CD4-positive, alpha-beta T cell treated with Interleukin-4 for 4 hours (primary cell): ENCODE measurements at places on chromosomes 11 and 22.

GRCh38 chr22:28017859-28018258 is 98.8 kb upstream of the PITPNB start:
- no peak for DNase-seq

DNA sequence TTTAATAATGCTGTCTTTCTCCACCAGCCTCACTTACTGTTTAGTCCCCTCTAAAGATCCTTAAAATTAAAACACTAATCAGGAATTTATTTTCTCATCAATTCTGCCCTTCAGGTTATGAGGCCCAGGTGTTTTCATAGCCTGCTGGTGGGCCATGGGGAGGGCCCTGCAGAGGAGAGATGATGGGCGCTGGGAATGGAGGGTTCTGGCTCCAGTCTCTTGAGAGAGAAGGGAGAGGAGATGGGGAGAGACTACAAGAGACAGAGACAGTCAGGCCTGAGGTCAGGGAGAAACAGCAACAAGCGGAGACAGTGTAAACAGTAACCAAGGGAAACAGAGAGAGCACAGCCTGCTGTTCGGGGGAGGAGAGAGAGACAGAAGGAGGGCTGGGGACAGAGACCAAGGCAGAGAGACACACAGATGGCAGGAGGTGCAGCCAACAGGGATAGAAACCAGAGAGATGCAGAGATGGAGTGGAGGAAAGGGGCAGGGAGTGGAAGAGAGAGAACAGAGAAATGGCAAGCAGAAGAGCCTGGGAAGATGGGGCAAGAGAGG is 187.3 kb upstream of the SYT13 start:
- DNase-seq, result no peak

GRCh38 chr11:112822478-112823274 is 138.5 kb upstream of the NCAM1 start:
- no peak for DNase-seq

- no peak for DNase-seq
These were observed 23.6 kb downstream of the NNMT start for GRCh38 chr11:114319716-114320328.

DNA sequence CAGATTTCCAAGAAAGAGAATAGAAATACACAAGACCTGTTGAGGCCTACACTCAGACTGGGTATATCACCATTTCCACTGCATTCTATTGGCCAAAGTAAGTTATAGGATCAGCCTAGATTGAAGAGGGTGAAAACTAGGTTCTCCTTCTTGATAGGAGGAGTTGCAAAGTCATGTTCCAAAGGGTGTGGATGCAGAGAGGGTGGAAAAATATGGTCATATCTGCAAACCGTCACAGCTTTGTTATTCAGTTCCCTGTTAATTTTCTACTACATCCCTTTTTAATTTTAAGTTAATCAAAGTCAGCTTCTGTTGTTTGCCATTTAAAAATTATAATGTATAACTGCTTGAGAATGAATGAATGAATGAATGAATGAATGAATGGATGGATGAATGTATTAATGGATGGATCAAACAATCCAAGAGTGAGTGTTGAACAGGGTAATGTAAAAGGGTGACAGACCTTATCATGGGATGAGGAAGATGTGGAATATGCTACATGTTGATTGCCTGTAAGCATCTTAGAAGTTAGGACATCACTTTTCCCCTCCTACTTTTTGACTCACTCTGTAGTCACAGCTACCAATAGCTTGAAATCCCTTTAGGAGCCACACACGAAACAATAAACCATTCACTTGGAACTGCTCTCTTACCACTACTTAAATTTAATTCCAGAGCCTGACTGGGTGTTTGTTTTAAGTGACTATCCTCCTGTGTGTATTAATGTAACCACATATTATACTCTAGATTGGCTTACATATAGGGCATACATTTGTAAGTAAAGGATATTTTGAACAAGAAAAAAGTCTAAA is 121.5 kb downstream of the CCDC34 start:
- DNase-seq, result no peak

GRCh38 chr11:119377961-119378667 is 3.4 kb downstream of the USP2 start:
- DNase-seq, result no peak

- no peak for DNase-seq
These were observed 20.5 kb upstream of the ISX start for GRCh38 chr22:35045451-35045850.

DNA sequence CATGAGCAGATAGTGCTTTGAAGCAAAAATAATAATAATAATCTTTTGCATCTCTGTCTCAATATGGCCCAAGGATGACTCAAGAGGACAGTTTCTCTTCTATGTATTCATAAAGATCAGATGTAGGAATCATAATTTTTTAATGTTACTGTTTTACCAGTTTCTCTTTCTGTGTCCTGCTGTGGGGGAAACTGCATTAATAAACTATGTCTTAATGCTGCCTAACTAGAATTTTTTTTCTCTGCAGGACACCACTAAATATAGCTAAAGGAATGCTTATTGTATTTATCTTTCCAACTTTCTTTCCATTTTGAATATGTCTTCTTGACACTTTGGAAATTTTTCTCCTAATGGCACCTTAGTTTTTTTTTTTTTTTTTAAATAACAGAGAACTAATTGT is 6.5 kb downstream of the FJX1 start:
- no peak for DNase-seq

DNA sequence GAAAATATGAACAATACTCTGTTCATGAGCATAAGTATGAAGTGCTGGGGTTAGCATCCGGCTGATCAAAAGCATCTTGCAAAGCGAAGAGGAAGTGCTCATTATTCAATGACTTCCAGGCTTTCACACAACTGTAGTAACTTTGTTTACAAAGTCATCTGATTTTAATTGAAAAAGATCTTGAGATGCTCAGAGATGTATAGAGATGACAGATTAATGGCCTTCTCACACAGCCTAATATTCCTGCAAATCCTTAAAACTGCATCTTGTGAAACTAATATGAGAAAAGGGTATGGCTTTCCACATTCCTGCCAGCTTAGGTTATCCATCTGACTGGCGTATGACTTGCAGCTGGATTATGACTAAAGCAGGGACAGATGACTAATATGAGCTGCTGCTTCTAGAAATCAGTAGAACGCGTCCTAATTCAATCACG is 125.4 kb downstream of the CASP12 start:
- DNase-seq, result peak; percentile 25

GRCh38 chr22:40979871-40980270 is 28.7 kb downstream of the RBX1 start:
- no peak for DNase-seq

GRCh38 chr11:2855162-2855561 is 30.4 kb downstream of the CDKN1C start:
- DNase-seq, result no peak

DNA sequence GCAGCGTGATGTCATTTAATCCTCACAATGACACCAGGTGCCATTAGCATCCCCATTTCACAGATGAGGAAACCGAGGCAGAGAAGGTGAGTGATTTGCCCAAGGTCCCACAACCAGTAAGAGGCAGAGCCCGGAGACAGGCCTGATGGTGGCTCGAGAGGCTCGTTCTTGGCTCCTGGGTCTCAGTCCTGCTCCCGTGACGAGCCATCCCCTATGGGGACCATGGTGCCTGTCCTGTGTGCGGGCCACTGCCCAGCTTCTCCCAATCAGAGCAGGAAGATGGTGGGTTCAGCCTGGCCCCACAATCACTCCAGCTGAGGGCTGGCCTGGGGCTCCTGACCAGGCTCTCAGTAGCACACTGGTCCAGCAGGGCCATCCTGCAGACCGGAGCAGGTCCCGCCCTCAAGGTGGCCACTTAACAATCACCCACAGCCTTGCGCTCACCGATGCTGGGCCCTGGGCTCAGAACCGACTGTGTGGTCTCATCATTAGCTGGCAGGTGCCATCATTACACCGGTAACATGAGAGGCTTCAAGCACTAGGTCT is 3.6 kb downstream of the ALDH3B1 start:
- no peak for DNase-seq

DNA sequence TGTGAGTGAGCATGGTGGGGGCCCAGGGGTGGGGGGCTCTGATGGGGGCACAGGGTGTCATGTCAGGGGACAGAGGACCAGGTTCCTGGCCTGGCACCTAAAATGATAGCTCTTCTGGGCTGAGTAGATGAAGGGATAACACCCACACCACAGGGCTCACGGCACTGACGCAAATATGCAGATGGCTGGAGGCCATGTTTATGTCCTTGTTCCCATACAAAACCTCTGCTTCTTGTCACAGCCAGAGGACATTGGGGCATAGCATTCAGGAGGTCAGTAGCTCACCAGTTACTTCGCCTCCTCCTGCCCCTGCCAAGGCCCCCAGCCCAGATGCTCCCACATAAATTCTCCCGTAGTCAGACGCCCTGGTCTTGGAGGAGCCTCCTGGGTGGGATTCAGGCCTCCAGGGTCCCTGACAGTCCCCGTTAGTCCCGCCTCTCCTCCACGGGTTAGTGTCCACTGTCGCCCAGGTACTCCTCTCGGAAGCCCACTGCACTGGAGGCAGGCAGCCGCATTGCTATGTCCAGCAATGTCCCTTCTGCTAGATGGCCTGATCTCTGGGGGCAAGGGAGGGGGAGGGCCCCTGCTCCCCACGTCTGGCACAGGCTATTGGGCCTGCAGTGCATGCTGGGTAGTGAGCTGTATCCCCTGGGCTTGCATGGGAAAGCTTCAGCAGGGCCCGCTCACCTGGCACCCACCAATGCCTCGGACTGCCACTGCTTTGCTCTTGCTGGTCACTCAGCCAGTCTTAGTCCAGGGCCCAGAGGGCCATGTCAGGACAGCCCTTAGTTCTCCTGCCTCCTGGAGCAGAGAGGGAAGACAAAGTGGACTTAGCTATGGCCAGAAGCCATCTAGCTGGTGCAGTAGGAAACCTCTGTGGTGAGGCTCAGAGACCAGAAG is 75.6 kb upstream of the MYOD1 start:
- no peak for DNase-seq

DNA sequence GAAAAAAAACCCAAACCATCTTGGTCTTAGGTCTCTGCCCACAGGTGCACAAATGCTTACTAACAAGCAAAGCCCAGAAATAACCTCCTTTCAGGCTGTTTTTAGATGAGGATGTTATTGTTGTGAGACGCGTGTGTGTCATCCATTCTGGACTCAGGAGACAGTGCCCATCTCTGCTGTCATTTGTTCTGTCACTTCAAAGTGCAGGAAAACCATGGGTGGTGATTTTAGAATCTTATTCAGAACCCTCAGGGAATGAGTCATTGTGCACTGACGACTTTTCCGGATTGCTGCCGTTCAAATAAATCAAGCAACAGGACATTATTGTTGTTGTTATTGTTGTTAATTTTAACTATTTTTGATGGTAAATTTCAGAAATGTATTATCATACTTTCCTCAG is 110.3 kb downstream of the LRRC32 start:
- DNase-seq, result peak; percentile 69

DNA sequence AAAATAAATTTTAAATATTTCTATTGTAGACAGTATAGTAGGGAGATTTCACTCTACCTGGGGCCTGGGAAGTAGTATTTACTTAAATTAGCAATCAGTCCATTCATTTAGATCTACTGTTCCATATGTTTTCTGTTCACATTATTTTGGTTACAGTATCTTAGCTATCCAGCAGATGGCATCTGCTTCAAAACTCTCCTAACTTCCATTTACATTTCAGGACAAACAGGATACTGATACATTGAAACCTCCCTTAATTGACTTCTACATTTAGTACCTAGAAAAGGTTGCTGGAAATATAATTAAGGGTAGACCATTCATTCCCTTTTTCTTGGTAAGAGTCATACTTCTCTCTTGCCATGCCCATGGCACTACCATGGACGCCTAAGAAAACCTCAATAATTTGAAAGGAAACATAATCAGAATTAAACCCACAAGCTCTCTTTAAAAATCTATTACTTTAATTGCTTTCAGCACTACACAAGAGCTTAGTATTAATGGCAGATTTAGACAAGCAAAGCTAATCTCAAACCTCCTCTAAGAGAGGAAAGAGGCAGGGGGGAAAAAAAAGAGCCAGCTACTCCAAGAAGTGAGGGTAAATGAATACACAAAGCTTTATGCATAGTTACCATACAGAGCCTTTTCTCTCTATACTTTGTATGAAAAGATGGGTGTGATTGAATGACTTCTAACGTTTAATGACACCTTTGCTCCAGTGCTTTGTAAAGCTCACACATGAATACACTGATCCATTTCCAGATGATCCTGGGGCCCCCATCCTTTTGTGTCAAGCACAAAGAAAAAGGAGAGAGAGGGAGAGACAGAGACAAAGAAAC is 131.2 kb upstream of the MTMR2 start:
- peak; percentile 46 for DNase-seq

DNA sequence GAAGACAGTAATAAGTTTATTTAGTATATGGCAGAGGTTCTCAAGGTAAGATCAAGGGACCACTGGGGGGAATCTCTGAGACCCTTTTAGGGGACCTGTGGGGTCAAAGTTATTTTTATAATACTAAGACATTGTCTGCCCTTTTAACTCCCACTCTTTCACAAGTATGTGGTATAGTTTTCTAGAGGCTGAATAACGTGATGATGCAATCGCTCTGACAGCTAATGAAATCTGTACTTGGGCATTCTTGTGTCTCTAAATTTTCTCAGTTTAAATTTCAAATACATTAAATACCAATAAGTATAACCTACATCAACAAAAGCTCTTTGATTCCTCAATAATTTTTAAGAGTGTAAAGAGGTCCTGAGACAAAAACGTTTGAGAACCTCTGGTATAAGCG is 147.9 kb downstream of the ATG16L2 start:
- DNase-seq, result no peak

- no peak for DNase-seq
These were observed 133.4 kb downstream of the EHF start for GRCh38 chr11:34754171-34754823.

- DNase-seq, result no peak
These were observed 16.9 kb upstream of the TMA7B start for GRCh38 chr22:39943337-39943736.

- DNase-seq, result no peak
These were observed 47.0 kb upstream of the ARHGAP42 start for GRCh38 chr11:100640071-100640470.

DNA sequence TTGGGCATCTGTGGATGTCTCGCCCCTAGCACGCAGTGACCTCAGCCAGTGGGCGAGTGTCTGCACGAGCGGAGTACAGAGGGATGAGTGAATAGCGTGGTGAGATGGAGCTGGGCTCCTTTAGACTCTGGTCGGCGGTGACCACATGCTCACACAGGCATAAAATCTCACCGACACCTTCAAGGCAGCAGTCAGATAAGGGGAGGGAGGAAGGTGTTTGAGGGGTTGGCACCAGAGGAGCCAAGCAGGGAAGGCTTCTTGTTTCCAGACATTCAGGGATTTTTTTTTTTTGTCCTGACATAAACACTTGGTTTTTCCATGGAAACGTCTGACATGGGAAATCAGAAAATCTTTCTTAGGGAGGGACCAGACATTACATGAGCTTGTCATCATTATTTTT is 35.8 kb downstream of the GRIK4 start:
- DNase-seq, result no peak

DNA sequence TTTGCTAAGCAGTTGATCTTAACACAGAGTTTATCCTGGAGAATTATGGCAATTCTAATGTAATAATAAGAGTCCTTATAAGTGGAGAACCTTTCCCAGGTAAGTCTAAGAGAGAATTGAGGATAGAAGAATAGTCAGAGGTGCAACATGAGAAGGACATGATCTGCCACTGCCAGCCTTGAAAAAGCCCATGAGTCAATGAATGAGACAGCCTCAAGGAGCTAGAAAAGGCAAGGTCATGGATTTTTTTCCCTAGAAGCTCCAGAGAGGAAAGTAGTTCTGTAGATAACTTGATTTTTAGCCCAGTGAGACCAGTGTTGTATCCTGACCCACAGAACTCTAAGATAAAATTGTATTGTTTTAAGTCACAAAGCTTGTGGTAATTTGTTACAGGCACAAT is 16.9 kb downstream of the MS4A6A start:
- no peak for DNase-seq

GRCh38 chr11:45332276-45332934 is 46.3 kb upstream of the SYT13 start:
- peak; percentile 29 for DNase-seq
